Esophagus mucosa (tissue), 1 donor: ENCODE measurements at places on chromosomes 12 and 14.

DNA sequence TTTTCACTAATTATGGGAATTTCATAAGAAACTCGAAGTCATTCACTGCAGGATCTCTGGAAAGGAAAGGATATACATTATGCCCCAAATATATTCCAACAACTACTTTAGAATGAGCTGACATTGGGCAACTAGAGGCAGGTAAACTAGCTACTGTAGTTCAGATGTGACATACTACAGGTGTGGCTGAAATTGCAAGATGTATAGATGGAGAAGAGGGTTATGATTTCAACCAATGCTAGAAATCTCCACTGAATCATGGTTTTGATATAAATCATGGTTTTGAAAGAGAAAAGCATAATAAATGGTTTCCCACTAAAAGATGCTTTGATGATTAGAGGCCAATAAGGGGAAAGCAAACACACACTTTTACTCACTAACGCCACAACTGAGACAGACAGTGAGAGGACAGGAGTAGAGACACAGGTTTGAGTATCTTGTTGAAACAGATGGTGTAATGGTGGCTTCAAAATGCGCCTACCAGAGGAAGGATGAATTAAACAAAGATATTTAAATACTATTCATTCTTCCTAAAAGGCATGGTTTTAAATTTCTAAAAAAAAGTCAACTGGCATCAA, 296.1 kb upstream of the DIO2 start:
- no peak for ATAC-seq

GRCh38 chr12:23834076-23834475, 115.4 kb downstream of the SOX5 start:
- no peak for ATAC-seq

GRCh38 chr14:80618751-80619329, 322.7 kb downstream of the CEP128 start:
- no peak for ATAC-seq

- ATAC-seq = no peak
Measured at GRCh38 chr12:84641940-84642545, 270.6 kb downstream of the SLC6A15 start.
